ENCODE measurements at places on chromosomes 4 and X.
A peak's percentile ranks its signal among the peaks of the same experiment; 100 is the strongest.

GRCh38 chr4:113435893-113436292 lies 325.6 kb downstream of the CAMK2D start:
- peak; percentile 81 for DNase-seq

- DNase-seq = no peak
Observed at GRCh38 chrX:129782706-129783105, 3.0 kb downstream of the SASH3 start.

DNA sequence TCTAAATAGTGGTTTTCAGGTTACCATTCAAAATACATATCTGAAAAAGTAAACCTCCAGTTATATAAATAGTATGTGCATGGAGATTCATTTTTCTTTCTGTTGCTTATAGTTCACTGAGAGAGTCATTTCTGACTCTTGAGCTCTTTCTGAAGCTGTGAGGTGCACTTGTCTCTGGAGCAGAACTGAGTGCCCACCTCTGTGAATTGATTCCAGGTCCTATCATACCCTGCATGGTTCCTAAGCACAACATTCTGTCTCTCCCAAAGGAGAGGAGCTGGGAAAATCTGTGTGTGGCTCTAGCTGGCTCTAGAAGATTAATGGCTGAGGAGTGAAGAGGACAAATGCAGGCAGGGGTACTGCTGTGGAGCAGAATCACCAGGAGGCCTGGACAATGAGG lies 161.6 kb upstream of the HCCS start:
- DNase-seq = no peak

DNA sequence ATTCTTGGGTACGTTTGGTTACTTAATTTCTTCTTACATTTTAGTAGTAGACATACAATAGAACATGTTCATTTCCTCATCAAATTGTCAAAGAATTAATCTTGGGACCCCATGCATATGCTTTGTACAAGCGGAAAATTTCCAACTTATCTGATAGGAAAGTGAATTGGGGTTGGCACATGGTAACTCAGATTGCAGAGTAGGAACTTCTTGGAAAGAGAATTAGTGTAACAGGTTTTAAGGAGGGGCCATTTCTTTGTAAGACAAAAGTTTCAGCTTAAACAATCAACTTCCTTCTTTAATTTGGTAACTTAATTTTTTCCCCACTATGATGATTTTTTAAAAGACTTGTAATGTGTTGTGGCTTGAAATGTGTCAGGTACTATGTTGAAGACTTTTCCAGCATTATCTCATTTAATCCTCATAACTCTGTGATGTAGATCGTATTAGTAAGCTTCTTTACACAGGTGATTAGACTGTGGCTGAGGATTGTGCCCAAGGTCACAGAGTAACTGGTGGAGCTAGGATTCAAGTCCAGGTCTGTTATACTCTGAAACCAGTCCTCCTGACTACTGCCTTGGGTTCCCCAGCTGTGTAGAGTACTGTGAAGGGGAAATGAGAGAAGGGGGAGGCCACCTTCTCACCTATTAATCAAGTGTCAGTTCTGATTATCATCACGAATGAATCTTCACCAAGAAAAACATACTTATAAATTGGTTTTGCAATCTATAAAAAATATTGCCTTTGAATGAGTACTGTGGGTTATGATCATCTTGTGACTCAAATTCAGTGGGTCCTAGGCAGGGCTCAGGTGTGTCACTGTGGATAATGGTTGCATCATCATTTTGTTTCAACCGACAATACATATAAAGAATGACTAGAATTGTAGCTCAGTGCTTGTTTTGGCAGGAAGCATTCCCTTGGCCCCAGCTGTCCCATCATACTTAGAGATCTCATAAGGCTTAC lies 4.3 kb downstream of the GK start:
- DNase-seq = peak; percentile 47

GRCh38 chr4:136737066-136737465 lies 795.2 kb downstream of the PCDH18 start:
- no peak for DNase-seq

DNA sequence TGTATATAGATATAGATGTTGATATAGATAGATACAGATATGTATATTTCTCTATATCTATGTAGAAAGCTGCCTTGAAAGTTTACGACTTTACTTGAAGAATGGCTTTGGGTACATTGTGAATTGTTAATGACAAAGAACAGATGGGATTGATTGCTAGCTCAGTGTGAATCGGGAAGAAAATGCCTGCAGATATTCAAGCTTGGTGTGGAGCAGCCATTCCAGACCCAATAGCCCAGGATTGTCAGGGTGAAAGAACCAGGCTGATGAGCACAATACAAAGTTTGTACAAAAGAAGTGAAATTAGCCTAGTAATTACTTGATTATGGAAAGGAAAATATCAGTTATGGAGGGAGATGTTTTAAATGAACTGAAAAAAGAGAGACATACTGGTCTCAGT lies 946.2 kb downstream of the STPG2 start:
- no peak for DNase-seq

- peak; percentile 15 for DNase-seq
Observed at GRCh38 chrX:68238568-68238967, 194.7 kb downstream of the OPHN1 start.
